COR-L47 (cell line): ENCODE measurements at places on chromosomes 11 and 22.

GRCh38 chr22:23651676-23652075, 19.6 kb upstream of the DRICH1 start:
- DNase-seq = no peak

GRCh38 chr22:34841331-34841771, 224.6 kb upstream of the ISX start:
- DNase-seq = no peak

GRCh38 chr11:10899121-10899830, 41.4 kb upstream of the ZBED5 start:
- DNase-seq = no peak

DNA sequence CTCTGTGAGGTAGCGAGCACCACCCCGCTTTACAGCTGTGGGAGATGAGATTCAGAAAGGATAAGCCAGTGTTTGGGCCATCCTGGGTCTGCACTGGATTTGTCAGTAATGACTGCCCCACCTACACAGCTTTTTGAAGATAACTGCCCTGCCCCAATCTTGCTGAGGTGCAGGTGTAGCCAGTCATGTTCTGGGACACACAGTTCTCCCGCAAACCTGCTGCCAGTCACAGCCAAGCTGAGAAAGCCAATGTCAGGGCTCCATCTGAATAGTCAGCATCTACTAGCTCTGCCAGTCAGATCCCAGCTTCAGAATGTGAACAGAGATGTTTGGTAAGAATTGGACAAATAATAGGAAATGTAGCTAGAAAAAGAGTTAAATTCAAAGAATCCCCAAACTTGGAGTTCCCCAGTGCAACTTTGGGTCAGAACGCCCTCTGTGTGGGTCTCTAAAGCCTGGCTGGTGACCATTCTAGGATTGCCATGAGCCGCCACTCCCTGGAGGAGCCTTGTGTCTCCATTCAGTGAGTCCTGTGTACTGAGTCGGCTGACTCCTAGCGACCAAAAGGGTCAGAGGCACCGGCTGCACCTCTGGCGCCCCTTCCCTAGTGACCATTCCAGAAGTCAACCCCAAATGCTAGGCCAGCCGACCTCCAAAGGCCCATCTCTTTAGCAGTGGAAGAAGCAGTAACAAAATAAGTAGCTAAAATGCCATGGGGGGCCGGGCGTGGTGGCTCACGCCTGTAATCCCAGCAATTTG, 2.4 kb upstream of the MB start:
- no peak for DNase-seq

DNA sequence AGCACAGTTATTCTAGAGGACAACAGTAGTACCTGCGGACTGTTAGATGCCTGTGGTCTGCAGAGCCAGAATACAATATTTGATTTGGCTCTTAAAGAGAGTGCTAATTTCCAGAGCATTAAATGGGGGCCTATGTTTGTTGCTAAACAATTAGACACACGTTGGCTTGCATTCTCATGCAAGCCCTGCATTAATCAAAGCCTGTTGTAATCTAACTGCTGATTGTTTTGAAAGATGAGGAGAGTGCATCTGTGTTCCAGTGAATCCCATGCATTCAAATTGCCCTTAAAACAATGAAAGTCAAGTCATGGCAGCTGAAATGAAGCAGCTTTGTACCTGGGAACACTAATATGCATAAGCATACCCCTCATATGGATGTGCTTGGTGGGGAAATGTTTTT, 419.4 kb downstream of the DYNC2H1 start:
- DNase-seq = peak; percentile 38

GRCh38 chr11:1086171-1087102, 11.8 kb downstream of the MUC2 start:
- DNase-seq = no peak

DNA sequence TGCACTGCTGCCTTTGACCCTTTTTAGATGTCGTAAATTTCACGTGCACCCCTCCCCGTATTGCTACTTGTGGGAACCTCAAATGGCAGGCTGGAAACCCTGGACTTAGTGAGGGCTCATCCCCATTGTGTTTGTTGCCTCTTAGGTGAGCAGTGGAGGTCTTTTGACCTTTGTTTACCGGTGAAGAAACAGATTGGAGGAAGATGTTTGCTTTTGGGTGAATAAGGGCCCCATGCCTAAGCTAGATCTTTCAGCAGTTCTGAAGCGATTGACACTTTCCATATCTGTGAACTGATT, 782 bp downstream of the SMARCB1 start:
- no peak for DNase-seq

- DNase-seq = no peak
Observed at GRCh38 chr11:72805216-72805615, 9.0 kb upstream of the ATG16L2 start.

DNA sequence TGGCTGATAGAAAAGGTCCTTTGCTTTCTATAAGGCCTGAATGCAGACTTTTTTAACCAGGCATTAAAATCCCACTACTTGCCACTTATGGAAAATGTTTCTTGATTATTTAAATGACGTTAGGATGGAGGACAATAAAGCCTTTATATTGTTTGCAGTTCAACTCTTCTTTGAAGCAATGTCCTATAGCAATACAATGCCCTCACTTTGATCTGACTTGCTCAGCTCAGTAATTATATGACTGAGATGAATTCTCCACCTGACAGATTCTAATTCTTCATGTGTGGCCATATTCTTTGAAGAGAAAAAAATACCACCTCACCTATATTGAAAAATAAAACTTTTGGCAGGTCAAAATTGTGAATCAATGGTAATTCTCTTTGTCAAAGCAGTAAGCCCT, 182.0 kb upstream of the MTMR2 start:
- DNase-seq = no peak
